ENCODE measurements at places on chromosomes 2 and 18. TPM values are rescaled to one million over a fixed set of nuclear protein-coding genes. Genes with fewer than 3 reads are reported as not detected.

Gene COL3A1
- total RNA-seq: not detected

DNA sequence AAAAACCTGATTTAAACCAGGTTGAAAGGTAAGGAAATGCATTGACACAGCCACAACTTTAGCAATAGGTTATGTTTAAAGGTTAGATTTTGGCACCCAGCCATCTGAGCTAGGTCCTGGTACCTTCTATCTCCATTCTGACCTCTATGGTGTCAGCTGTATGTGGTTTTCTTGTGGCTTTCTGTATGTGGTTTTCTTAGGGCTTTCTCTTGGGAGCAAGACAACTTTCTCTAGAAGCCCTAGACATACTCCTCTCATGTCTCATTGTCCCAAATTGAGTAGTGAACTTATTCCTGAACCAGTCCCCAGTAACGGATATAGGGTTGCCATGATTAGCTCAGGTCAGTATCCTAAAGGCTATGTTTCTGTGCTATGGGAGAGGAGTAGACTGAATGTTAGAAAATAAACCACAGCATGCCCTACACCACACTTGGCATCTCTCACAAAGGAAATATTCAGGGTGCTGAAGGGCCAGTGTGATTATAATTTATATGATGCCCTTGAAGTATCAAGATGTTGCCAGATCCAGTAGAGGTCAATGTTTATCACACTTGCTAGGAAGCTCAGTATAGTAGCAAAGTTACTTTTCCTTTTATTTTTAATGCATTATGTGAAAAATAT is 176.1 kb downstream of the CAPN13 start:
- DNase-seq: no peak

DNA sequence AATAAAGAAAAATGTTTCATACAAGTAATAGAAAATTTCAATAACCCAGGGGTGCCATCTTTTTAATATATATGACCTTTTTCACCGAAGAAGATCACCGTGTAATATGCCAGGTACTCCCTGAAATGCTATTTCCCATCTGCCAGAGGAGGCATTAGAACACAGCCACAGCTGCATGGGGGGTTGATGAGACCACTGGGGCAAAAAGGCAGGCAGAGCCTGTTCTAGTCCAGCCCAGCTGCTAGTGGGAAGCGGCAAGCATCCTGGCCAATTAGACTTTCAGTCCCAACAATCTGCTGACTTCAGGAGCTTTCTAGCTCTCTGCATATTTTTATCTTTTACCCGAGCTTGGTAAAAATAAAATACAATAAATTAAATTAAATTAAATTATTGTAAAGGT is 362.6 kb downstream of the RIT2 start:
- DNase-seq: no peak

- no peak for DNase-seq
Observed at GRCh38 chr18:56889621-56890020, 238.5 kb downstream of the WDR7 start.

- DNase-seq: peak; percentile 94
Observed at GRCh38 chr2:61065714-61066709, at the start of gene SANBR. Gene SANBR (plus strand): TSS chr2:61065871. CDS start chr2:61070351, 4,480 bp downstream.

- DNase-seq: no peak
Observed at GRCh38 chr18:453400-453799, 47.1 kb downstream of the COLEC12 start.

DNA sequence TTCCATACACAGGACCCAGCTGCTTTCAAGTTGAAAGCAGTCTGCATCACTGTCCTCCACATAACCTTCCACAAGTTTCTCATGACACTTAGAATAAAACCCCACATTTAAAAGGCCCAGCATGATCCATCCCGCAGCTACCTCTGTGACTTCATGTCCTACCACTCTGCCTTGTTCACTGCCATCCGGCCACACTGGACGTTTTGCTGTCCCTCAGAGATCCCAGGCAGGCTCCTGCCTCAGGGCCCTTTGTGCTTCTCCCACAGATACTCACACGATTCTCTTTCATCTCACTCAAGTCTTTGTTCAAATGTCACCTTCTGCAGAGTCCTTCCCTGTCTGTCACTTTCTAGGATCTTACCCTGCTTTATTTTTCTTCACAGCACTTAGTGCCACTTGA is 232.9 kb upstream of the BOD1L2 start:
- no peak for DNase-seq

DNA sequence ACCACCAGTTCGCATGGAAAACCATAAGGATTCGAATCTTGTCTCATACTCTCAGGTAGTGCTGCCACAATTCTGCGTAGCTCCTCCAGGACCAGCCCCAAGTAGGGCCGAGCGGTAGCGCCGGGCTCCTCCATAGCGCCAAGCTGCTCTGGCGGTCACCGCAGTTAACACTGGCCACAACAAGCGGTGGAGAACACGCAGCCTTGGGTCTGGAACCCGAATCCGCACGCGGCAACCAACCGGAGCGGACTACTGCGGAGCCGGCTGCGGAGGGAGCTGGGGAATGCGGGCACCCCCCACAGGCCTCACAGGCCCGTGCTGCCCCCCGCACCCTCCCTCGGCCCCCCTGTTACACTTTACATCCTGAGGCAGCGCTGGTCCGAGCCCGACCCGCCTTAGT is 531.5 kb downstream of the STK39 start:
- no peak for DNase-seq
